ENCODE measurements at places on chromosomes 11 and 22.

DNA sequence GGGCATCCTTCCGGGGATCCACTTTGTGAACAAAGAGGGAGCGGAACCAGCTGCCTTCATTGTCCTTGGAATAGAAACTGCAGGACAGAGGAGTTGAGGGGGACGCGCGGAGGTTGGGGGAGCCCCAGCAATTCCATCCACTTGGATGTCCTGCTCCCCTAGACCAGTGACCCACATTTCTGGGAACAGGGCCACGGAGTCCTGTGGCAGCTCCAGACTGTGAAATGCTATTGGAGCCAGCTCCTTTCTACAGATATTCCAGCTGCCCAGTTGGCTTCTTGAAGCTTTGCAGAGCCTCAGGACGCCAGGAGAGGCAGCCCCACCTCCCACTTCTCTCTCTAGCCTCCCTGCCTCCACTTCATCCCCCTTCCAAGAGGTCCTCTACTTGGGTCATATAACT is 10.5 kb downstream of the NIPSNAP1 start:
- no peak for DNase-seq

DNA sequence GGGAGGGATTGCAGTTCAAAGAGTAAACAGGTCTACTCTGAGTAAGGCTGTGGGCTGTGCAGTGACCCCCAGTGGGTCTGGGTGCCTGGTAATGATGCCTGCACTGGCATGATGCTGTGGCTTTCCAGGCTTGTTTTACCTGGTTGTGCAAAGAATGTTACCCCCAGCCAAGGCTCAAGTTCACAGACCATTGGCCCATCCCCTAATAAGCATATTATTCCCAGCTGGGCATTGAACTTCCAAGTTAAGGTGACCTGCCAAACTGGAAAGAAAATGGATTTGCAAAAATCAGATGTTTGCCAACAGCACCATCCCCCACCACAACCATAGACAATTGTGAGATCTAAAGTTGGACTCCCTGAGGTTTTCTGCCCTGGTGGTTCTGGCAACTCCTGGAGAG is 7.9 kb upstream of the EHF start:
- DNase-seq: no peak

- DNase-seq: no peak
These were observed 282.3 kb downstream of the ST3GAL4 start for GRCh38 chr11:126637795-126638175.

DNA sequence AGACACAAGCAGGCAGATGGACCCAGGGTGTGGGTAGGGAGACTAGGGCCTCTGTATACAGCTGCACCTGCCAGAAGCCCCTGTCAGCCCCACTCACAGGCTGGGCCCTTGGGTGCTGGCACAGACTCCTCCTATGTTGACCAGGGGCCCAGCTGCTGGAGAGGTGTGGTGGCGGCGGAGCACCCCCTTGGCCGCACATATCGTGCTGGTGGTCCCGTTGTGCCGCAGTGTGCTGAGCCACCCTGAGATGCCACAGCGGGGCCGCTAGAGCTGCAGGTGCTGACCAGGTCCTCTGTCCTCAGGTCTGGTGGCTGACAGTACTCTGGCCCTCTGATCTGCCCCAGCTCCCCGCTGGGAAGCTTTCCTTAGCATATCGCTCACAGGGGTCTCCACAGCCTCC is 30.2 kb upstream of the B3GAT1 start:
- no peak for DNase-seq

DNA sequence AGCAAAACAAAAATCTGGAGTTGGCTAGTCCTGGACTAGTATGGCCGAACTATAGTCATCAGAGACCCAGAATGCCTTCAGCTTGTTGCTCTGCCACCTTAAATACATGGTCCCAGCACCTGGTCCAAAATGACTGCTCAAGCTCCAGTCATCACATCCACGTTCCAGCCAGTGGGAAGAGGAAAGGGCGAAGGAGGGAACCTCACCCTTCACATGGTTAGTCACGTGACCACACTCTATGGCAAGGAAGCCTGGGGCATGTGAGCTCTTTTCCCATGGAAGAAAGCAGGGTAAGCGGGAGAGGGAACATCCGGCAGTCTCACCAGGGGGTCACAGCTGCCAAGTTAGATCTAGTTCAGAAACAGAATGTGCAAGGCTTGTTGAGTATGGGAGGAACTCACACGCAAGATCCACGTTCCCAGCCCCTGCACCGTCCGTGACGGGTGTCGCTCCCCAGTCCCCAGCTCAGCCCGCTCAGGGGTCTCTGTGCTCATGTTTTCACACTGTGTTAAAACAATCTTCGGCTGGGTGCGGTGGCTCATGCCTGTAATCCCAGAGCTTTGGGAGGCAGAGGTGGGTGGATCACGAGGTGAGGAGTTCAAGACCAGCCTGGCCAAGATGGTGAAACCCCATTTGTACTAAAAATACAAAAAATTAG is 1.9 kb upstream of the ANO9 start:
- no peak for DNase-seq

DNA sequence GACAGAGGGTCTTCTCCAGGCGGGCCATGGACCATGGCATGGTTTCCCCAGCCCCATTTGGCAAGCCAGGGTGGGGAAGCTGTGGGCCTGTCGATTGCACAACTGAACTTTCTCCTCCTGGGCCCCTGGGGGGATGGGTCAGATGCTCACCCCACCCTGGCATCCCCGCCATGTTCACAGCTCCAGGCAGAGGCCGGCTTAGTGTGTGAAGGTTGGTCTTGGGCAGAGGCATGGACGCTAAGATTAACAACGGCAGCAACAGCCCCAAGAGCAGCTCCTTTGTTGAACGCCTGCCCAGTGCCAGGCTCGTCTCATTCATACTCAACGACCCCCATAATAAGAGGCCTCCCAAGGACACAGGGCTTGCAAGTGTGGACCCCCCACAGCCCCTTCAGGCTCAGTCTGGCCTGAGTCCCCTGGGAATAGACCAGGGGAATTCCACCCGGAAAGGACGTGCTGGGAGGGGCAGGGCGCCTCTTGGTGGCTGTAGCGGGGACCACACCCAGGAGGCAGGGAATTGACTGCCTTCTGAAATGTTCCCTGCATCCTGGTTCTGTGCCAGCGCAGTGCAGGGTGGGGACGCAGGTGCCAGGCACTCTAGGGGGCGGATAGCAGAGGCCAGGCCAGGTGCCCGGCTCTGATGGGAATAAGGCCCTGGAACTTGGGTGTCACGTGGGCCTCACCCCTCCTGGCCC is 8.3 kb downstream of the TSPO start:
- DNase-seq: no peak

DNA sequence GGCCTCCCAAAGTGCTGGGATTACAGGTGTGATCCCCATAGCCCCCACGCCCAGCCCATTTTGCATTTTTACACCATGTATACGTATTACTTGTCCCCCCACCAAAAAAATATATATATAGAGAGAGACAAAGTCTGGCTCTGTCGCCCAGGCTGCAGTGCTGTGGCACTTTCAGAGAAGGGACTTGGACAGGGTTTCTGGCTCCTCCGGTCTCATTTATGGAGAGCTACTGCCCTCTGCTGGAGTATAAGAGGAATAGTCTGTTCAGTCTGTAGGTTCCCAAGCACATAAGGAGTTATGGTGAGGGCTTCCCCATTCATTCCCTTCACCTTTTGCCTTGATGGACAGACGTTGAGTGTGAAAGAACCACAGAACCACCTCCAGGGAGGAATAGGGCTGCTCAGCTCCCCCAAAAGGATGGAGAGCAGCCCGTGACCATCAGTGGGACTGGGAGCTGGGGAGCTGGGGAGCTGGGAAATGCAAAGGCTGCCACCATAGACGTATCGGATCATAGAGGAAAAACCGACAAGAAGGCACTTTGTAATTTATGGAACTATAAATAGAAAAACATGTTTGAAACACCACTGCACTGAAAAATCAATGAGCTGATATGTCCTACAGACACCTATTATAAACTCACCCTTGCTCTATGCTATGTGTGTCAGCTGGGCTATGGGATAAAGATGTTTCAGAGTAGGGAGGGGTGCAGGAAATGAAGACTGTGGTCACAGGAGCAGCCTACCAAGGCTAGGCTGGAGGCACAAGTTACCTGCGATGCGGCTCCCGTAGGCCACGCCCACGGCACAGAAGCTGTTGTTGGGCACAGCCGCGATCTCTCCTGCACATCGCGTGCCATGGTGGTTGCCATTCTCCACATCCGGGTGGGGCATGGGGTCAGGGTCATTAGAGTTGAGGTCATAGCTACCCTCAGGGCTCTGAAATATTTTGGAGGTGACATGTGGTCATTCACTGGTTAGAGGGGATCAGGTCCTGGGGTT is 5.2 kb downstream of the PCSK7 start:
- peak; percentile 75 for DNase-seq

GRCh38 chr22:50684501-50684900 is 11.9 kb downstream of the SHANK3 start:
- no peak for DNase-seq

DNA sequence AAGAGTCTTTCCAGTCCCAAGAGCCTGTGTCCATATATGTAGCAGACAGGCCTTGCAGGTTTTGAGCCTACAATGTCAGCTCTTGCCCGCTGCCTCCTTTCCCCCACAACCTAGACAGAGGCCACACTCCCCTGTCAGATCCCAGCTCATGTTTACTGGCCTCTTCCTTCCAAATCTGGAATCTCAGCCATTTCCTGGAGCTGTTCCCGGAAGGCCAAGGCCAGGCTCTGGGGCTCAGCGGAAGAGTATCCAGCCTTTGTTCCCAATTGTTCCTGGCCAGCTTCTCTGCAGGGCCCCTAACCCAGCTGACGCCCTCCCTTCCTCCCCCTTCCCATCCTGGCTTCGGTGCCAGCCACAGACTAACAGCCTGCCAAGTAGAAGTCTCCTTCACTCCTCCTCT is 1.0 kb upstream of the ROBO4 start:
- DNase-seq: no peak

DNA sequence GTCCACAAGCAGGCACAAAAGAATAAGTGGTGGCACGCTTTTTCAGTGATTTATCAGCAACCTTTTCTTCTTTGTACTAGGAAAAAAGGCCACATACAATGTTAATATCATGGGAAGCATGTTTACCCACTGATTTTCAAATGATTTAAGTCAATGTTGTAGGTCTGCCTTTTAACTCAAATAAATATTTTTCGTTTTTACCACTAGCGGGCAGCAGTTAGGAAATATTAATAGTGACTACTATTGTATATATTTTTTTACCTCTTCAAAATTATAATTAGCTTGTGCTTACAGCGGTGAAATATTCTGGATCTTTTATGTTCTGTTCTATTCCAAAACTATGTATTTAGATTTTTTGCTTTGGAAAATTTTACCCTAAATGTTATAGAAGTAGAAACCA is 6.4 kb upstream of the SLC17A6 start:
- no peak for DNase-seq

Measured in germinal center (tissue), 1 donor.